Activated naive CD4-positive, alpha-beta T cell (primary cell): ENCODE measurements at places on chromosomes 12 and 14.

GRCh38 chr12:3863756-3864155, 9.4 kb downstream of the PARP11 start:
- DNase-seq, result no peak

- no peak for DNase-seq
These were observed 47.7 kb upstream of the FAM181A start for GRCh38 chr14:93879362-93879983.

GRCh38 chr12:112107306-112108201, 1.0 kb downstream of the NAA25 start:
- no peak for DNase-seq

DNA sequence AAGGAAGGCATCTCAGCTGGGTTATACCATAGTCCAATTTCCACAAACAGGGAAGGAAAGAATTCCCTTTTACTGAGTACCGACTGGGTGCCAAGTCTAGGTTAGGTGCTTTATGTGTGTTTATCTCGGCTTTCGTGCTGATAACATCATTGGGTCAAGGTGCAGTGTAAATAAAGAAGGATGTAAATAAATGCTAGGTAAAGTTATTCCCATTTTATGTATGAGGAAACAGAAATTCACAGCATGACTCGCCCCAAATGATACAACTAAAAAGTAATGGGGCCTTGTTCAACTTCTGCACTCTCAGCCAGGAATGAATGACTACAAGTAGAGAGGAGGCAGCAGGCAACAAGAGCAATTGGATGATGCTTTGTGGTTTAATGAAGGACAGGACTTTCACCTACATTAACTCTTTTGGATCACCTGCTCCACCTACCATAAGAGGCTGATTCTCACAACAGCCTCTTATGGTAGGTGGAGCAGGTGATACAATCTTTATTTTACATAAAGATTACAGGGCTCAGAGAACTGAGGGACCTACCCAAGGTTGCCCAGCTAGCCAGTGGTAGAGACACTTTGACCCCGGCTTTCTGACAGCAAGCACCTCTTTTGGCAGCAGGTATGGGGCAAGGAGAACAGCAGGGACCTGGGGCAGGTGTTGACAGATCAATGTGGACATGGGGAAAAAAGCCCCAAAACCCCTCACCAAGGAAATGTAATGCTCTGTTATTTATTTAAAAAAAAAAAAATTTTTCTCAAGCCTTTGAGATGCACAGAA, 213.4 kb upstream of the NUDT4 start:
- DNase-seq, result no peak

GRCh38 chr12:52546126-52546525, 6.8 kb downstream of the KRT71 start:
- DNase-seq, result no peak

DNA sequence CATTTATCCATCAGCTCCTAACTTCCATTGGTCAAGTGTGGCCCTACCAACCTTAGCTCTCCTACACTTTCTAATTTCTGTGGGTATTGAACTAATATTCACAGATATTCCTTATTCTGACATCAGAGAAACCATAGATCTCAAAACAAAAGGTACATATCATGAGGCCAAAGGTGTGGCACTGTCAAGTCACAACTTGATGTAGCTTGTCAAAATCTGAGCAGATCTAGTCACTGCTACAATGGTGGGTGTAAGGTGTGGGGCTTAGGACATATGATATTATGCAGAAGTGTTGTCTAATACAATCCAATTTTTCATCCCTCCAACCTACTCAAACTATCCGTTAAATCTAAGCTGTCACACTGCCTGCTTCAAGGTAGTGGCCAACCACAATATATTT, 114.0 kb upstream of the FAR2 start:
- DNase-seq, result no peak

DNA sequence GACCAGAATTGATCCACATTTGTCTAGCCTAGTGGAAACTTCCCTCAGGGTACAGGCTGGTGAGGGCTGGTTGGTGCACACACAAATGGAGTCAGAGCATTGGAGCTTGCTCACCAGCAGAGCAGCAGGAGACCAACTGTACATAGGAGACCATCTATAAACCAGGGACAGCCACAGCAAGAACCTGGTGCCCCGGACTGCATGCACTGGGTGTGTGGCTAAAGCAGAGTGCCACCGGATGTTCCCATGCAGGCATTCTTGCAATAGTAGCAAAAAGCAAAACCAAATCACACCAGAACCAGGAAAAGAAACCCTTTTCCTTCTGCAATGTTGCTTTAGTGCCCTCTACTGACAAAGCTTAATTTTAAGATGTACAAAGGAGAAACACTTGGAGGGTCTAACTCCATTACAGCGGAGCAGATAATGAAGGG, 136.4 kb downstream of the MDGA2 start:
- DNase-seq, result no peak

GRCh38 chr12:48119834-48120195, 651 bp downstream of the PFKM start:
- no peak for DNase-seq

GRCh38 chr14:69241577-69241976, 18.4 kb upstream of the GALNT16 start:
- no peak for DNase-seq

DNA sequence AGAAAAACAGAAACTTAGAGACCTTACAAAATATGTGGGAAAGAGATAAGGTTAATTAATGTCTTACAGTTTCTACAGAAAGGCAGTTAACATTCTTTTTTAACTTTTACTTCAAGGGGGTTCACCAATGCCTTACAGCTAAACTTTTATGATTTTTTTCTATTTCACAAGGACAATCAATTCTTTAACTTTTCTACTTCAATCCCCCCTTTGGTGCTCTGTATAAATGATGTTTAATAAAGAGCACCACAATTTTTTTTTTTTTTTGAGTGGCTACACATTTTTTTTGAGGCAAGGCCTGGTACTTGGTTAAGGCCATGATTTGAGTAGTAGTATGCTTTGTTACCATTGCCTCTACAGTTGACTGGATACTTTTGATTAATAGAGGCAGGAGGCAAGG, 279.6 kb downstream of the PRKD1 start:
- DNase-seq, result no peak
